ENCODE measurements at places on chromosomes 1 and 21.

DNA sequence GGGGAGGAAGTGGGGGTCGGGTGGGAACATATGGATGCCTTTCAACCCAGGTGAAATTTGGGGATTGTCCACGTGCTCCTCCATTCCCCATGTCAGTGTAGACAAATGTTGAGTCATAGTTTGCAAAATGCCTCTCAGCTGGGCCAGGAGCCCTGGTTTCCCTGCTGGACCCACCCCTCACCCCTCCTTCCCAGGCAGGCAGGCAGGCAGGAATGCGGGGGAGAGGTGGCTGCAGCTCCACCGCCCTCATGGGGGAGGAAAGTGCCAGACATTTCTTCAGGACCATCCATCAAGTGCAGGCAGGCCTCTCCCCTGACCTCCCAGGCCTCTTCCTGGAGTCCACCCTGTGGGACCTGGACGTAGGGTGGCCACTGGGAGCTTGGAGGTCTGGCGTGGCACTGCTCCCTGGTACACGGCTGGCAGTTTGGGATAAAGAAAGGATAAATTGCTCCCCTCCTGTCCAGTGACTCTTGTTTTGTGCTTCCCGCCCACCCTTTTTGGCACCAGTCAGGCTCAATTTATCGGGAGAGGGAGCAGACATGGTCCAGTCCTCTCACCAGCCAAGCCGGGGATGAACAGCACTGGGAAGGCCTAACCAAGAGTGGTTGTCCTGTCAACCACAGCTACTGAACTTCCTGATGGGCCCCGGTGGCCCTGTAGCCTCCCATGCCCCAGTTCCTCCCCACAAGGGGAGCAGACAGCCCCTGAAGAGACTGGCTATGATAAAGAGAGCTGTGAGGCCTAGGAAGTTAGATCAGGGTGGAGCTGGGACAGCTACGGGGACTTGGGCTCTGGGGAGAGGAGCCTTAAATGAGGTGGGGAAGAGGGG is 18.9 kb downstream of the NPR1 start:
- DNase-seq: no peak

DNA sequence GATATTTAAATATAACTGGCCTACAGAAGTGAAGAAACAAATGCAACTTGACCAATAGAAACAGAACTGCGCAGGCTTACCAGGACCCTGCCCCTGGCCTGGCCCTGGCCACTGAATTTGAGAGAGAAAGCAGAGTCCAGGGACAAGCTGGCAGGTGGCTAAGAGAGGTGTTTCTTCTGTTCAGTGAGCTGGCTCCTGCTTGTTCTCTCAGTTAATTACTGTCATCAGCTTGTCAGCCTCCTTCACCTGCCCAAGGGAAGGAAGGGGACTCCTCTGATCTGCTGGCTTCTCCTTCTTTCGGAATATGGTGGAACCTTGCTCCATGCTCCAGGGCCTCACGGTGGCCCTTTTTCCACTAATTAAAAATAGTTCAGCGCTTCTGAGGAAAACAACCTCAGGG is 388.4 kb downstream of the DISC1 start:
- no peak for DNase-seq

DNA sequence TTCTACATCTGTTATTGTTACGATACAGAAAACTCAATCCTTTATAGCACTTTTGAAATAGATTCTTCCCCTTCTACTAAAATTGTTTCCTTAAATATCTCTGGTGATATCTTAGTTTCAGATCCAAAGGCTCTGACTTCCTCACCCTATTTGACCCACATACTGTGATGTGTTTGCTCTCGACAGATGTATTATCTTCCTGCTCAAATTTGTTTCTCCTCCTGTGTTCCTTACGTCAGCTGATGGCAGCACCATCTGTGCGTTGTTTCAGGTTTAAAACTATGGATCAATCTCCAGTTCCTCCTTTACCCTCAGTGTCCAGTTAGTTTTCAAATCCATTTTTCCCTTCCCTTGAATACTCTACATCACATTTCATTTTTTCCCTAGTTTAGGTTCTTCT is 274.4 kb downstream of the RYR2 start:
- DNase-seq: no peak

DNA sequence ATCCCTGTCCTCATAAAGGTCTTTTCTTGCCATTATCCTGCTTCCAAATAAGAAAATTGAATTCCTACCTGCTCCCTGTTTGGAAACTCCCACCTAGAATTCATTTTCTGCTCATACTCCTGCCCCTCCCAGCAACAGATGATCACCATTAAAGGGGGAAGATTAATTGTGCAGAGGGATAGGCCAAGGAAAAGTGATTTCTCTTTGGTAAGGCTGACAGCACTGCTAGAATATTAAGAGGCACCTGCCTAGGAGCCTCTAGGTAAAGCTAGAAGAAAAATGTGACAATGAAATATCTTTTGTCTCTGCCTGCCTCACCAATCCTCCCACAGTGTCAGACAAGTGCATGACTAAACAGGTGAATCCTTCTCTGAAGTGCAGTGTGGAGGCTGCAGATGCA is 77.0 kb upstream of the SPATA6 start:
- DNase-seq: no peak

DNA sequence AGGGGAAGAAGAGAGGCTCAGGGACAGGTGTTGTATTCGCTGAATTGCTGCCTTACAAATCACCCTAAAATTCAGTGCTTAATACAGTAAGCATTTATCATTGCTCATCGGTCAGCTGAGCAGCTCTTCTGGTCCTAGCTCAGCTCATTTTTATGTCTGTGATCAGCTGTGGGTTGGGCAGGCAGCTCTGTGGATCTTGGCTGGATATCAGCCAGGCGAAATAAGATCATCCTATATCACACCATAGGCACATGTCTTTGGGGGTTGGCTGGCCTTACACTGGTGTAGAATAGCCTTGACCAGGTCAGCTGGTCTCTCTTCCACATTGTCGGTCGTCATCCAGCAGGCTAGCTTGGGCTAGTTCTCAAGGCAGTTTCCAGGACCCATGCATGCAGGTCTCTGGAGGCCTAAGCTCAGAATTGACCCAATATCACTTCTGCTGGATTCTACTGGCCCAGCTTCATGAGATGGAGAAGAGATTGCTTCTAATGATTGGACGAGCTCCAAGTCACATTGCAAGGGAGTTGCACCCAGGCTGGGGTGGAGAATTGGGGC is 448.6 kb downstream of the KIF26B start:
- no peak for DNase-seq

DNA sequence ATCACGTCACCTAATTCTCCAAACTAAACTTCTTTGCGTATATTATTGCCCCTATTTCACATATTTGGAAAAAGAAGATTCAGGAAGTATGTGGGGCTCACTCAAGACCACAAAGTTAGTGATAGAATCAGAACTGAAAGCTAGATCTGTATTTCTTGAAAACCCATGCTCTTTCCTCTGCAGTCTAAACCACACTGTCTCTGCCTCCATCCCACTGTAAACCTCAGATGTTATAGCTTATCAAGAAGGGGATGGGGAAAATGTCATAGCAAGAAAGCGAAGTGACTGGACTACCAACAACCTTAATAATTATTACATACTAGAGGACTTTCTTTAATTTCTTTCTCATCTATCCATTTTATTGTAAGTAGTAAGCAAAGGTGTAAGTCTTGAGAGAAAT is 257.7 kb upstream of the SGIP1 start:
- no peak for DNase-seq

DNA sequence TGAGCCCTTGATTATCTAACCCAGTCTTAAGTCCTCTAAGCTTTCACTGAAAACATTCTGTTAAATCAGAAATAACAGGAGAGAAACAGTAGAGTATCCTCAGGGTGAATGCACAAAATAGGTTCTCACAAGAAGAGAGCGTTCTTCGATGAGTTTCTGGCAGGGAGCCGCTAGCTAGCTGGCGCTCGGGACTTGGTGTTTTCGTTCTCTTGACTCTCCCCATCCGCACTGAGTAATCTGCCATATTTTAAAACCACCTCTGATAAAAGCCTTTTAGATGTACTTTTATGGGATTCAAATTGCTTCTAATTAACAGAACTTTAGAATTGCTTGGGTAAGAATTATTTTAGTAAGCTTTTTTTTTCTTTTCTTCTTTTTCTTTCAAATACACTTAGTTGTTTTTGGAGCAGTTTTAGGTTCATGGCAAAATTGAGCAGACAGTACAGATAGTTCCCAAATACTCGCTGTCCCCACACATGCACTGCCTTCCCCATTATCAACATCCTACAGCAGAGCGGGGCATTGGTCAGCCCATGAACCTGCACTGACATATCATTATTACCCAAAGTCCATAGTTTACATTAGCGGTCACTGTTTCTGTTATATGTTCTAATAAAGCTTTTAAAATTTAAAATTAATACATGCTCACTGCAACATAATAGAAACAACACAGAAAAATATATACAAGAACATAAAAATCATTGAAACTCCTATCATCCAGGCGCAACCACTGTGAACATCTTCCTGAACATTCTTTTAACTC is 35.4 kb downstream of the PRDM2 start:
- no peak for DNase-seq

GRCh38 chr1:237556911-237557310 is 333.8 kb downstream of the ZP4 start:
- no peak for DNase-seq

DNA sequence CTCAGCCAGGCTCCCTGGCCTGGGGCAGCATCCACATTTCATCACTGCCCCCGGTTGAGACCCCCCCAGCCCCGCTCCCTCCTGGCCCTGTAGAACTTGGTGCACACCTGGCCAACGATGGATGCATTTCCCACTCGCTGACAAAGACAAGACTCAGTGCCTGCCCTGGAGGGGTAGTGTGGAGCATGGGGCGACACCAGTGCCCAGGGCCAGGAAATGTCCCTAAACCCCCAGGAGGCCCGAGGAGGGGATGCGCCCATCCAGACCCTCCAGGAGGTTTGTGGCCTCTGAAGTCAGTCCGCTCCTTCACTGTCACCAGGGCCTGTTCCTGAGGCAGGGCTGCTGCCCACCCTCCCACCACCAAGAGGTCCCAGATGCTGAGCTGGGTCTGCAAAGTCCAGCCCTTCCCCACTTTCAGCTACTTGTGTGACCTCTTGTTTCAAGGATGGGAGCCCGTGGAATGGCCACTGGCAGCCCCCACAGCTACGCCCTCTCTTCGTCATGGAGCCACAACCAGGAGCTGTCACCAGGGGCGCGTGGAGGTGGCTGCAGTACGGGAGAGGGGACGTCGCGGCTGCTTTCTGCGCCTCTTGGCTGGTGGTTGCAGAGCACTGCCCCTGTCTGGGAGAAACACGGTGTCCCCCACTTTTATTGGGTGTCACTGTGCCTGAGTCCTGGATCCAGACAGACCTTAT is 35.7 kb downstream of the AJAP1 start:
- DNase-seq: no peak

- DNase-seq: no peak
Measured at GRCh38 chr1:11514366-11514765, 35.4 kb downstream of the DISP3 start.

GRCh38 chr21:29751473-29752185 is 188.2 kb downstream of the GRIK1 start:
- DNase-seq: no peak

GRCh38 chr21:46500224-46500861 is 41.7 kb downstream of the DIP2A start:
- DNase-seq: no peak

- no peak for DNase-seq
Measured at GRCh38 chr1:184888505-184888904, 85.8 kb downstream of the NIBAN1 start.

DNA sequence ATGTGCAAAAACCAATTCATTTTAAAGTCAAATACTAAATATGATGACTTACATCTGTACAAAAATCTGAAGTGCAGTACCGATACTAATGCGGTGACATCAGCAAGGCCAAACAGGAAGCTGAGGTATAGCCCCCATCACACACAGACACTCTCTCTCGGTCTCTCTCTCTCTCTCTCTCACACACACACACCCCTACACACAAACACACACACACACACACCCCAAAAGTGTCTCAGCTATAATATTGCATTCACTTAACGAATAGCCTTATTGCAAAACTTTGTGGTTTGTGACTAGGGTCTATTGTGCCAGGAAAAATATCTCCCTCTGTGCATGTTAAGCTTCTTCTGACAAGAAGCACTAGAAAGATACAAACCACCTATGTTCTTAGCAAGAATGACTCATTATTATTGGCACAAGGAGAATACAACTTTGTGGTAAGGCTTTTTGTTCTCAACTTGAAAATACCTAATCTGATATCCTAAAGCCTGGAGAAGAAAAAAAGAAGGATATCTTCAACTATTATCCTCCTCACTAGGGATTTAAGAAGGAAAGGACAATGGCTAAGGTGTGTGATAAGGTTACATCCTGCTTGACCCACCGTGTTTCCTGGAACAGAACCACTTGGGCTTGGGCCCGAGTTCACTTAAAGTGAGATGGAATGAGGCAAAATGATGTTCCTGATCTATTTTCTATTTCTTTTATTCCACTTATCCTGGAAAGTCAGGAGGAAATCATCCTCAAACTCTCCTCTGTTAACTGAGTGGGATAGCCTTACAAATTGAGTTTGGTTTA is 107.1 kb downstream of the NIBAN1 start:
- DNase-seq: peak; percentile 99

- no peak for DNase-seq
Measured at GRCh38 chr1:193322211-193322610, 135.8 kb upstream of the B3GALT2 start.

- no peak for DNase-seq
Measured at GRCh38 chr1:222583079-222583478, 6.7 kb downstream of the TAF1A start.

DNA sequence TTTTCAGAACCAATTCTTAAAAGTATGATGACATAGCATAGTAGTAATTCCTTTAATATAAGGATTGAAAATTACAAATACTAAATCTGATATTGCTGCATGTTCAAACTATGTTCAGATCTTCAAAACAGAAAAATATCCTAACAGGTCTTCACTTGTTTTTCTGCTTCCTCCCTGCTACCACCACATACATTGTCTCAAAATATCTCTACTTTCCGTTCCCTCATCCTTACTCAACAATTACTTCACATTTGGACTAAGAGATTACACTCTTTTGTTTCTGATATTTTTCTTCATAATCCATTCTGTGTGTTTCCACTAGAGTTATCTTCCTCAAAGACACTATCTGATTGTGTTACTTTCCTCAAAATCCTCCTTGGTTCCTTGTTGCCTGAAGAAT is 125.1 kb downstream of the NEK7 start:
- no peak for DNase-seq

GRCh38 chr1:31938184-31938975 is at the start of gene PTP4A2:
PTP4A2 (minus strand) TSS chr1:31938368; CDS start chr1:31919065, 19,303 bp downstream.
- no peak for DNase-seq

GRCh38 chr1:24022581-24023361 is 42.6 kb upstream of the SRSF10 start:
- no peak for DNase-seq

Measured in SIG-M5 (cell line).